ENCODE measurements at places on chromosomes 11 and 22.
A peak's percentile ranks its signal among the peaks of the same experiment; 100 is the strongest.

DNA sequence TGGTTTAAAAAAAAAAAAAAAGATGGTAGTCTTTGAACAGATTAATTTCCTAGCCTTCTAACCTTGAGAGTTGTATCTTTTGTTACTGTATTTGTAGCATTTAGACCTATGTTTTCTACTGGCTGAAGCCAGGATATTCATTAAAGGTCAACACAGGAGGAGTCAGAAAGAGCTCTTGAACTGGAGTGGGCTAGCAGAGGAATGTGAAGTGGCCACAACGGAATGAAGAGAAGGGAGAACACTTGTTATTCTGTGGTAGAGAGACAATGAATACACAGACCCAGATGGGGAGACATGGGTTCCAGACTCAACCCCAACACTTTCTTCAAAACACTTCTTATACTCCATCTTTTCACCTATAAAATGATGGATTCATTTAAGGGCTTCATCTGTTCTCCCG lies 88.1 kb downstream of the RELT start:
- no peak for DNase-seq

- DNase-seq, result no peak
Observed at GRCh38 chr11:18739685-18740084, 13.7 kb upstream of the IGSF22 start.

- no peak for DNase-seq
Observed at GRCh38 chr11:61985869-61986268, 18.4 kb upstream of the FTH1 start.

- no peak for DNase-seq
Observed at GRCh38 chr11:35170503-35170902, 31.5 kb downstream of the CD44 start.

DNA sequence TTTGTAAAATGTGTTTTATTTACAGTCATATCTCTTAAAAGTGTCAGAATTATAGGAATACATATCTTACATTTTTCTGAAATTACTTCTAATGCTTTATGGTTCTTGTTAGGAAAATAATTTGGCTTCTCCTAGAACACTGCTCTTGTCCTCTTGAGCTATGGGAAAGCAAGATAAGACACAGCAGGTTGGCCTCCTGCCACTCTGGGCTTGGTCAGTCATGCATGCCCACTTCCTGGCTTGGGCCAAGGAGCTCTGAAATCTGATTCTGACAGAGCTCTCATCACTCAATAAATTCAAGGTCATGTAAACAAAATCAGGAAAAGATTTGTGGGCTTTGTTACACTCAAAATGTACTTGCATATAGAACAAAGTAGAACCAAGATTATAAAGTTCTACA lies 1036.0 kb downstream of the OPCML start:
- no peak for DNase-seq

DNA sequence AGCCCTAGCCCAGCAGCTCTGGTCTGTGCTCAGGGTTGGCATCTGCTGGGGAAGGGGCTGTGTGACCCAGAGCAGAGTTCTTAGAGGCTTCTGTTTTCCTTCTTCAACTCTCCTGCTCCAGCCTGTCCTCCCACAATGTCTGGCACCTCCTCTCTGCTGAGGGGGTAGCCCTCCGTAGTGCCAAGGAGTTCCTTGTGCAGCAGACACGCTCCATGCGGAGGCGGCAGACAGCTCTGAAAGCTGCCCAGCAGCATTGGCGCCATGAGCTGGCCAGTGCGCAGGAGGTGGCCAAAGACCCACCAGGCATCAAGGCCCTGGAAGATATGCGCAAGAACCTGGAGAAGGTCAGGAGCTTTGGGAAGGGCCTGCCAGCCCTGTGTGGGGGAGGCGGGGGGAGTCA lies 69.3 kb downstream of the CEP164 start:
- no peak for DNase-seq

DNA sequence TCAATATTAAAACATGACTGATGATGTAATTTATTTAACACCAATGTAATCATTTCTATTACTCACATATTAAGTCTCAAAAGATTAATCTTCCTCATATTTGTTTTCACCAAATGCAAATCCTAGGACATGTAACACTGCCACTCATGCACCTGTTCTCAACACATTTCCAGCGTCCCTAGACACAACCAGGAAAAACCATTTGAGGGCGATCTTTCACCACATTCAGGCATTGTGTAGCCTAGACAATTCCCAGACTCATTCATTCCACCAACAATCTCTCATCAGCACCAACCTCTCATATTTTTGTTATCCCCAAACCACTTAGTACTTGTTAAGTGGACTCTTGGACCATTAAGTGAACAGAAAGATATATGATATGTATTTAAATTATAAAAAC lies 66.1 kb downstream of the SLC36A4 start:
- no peak for DNase-seq

GRCh38 chr11:107041088-107041444 lies 22.8 kb upstream of the GUCY1A2 start:
- no peak for DNase-seq

GRCh38 chr11:19793326-19793725 lies 80.7 kb downstream of the NAV2 start:
- DNase-seq, result no peak

DNA sequence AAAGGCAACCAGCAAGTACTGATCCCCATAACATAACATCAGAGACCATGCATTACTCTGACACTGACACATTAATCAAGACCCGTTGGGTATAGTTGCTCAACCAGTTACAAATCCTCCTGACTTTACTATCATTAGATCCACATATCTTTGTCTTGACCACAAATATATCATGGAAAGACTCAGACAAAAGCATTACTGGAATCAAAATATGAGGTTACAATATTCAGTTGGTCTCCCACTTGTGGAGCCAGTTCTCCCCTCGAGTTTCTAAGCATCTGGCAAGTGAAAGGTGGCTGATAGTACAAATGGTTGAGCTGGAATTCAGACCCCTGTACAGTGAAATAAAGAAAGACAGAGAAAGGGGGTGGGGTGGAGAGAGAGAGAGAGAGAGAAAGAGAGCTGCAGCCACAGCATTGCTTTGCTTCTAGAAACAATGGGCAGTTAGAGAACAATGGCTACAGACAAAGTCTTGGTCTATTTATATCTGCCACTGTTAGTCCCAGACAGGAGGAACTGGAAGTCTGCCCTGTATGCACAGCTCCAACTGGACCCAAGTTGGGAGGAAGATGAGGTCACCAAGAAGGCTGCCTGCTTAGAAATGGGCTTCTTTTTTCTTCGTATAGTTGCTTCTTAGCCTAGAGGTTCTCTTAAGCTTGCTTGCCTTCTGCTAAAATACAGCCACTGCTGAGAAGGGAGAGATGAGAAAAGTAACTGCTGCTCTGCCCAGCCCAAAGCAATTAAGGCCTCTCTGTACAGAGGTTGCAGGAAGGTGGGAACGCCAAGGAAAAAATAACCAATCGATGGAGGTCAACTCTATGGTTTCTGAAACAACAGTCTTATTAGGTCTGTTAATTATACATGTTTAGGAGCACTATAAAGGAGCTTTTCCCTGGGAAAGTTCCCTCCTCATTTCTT lies 85.5 kb downstream of the ETS1 start:
- DNase-seq, result no peak

- no peak for DNase-seq
Observed at GRCh38 chr11:24934733-24935439, 438.0 kb downstream of the LUZP2 start.

DNA sequence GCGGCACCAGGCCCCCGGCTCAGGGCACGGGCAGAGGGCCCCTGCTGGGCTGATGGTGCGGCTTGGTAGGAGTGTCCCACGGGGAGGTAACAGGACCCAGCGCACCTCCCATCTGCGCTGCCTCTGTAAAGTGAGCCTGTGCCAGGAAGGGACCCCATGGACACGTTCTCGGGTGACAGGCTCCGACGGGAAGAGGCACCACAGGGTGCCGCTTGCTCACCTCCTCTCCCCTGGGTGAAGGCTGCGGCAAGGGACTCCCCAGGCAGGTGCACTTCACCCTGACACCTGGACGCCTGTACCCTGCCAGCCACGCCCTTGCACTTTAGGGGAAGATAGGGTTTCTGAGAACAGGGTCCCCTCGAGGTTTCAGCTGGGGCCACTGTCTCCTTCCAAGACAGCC lies 48.1 kb downstream of the SHANK2 start:
- DNase-seq, result no peak

GRCh38 chr11:32576456-32576855 lies 7.2 kb upstream of the EIF3M start:
- DNase-seq, result no peak

DNA sequence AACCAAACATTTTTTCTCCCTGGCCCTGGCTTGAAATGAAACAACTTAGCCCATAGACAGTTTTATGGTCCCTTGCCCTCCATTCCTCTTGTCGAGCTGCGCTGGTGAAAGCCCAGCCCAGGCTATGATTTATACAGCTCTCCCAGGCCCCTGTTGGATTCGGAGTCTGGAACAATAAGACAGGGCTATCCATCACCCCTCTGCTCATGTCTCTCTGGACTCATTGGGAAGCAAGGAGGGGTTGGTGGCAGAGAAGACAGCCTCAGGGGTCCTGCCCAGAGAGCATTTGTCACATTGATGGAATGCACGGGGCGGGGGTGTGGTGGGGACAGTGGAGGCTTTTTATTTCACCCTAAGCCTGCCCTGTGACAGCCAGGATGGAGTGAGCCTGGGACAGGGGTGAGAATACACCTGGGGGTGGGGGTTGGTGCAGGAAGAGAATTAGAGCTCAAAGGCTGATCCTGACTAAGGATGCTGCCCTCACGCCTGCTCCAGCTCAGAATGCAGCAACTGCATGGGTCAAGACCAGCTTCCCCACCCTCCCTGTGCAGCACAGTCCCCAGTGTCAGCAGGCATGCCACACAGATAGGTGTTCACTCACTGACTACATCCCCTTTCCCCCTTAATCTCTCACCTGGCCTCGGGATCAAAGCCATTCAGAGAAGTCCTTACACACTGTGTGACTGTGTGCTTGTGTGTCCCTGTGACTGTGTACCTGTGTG lies 10.0 kb upstream of the PKNOX2 start:
- DNase-seq, result no peak

GRCh38 chr22:33492210-33492651 lies 428.0 kb downstream of the LARGE1 start:
- no peak for DNase-seq

DNA sequence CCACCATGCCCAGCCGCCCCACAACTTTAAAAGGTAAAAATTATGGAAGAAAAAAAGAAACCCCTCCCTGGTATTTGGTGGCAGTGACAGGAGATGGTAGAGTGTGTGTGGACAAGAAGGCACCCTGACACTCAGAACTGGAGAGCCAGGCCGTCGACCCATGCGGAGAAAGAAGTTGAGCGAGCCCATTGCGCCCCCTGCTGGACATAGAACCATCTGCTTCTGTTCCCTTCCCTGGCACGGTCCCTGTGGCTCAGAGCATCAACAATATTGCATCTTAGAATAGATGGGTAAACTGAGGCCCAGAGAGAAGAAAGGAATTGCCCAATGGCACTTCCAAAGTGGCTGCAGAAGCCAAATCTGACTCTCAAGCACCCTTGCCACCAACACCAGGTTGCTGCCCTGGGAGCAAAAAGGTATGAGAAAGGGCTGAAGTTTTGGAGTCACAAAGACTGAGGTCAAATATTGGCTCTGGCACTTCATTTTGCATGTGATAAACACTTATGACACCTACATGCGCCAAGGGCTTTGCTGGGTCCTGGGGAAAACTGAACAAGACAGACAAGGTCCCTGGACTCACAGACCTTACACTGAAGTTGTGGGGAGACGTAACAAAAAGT lies 8.6 kb downstream of the MRPL11 start:
- peak; percentile 58 for DNase-seq

GRCh38 chr11:15875943-15876342 lies 480.4 kb downstream of the SOX6 start:
- DNase-seq, result no peak

GRCh38 chr11:59221441-59221840 lies 8.7 kb upstream of the MPEG1 start:
- DNase-seq, result no peak

DNA sequence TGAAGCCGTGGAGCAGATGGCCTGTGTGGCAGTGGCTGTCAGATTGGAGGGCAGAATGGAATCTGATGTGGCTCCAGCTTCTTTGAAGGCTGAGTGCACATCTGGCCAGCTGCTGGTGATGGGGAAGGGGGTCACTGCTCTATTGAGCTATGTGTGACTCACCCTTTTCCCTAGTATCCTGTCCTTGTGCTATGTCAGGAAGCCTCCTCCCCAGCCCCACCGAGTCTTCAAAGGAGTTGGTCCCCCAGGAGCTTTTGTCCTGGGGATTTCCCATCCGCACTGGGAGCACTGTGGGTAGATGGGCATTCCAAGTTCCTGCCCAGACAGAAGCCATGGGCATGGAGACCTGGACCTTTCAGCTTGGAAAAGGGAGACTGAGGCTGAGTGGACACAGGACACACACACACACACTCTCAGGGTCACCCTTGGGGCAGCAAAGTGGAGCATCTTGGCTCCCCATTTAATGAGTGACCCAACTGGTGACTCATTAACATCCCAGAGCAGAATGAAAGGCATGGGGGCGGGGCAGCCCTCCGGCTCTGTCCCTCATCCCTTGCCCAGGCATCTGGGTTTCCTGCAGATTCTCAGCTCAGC lies 3.3 kb downstream of the SERPINH1 start:
- DNase-seq, result no peak

- no peak for DNase-seq
Observed at GRCh38 chr11:106014620-106015019, 7.4 kb downstream of the MSANTD4 start.

DNA sequence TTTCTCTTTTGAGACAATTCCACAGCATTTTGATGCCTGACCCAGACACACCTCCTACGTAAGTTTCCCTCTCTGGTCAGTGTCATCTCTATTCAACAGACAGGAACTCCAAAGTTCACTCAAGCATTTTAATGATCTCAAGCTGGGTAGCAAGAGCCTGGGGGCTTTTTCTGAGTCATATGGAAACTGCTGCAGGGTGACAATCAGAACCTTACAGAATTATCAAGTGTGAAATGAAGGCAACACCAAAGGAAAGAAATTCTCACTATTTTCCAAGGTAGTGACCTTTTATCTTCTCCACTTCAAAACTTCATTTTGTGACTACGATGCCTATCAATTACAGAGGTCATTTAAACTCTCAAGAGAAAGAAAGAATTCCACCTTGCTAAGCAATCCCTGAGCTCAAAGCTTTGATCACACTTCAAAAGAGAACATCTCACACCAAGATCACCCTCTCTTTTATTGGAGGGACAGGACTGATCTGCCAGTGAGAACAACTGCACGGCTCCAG lies 229.0 kb upstream of the ZC3H12C start:
- DNase-seq, result no peak

- no peak for DNase-seq
Observed at GRCh38 chr11:57210781-57211180, 26.3 kb downstream of the APLNR start.

DNA sequence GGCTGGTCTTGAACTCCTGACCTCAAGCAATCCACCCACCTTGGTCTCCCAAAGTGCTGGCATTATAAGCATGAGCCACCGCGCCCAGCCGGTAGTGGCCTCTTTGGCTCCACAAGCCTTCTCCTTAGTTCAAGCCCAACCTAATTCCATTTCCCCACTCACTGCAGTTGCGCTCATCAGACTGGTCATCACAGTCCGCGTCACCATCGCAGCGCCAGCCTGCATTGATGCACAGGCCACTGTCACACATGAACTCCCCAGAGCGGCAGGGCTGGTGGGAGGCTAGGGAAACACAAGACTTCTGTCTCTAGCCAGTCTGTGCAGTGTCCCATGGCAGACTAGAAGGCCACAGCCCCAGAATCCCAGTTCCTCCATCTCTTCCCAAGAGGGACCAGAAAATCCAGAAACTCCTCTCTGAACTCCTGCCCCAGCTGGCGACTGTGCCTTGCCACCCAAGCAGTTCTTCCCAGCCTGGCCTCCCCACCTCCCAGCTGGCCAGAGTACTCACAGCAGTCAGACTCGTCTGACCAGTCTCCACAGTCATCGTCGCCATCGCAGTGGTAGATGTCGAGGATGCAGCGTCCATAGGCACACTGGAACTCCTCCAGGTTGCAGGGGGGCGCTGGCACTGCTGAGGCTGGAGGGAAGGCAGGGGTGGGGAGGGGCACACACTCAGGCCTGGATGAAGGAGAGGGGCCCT lies 19.8 kb downstream of the LRP4 start:
- no peak for DNase-seq
